CMK (cell line): ENCODE measurements at places on chromosomes 7 and 10.

DNA sequence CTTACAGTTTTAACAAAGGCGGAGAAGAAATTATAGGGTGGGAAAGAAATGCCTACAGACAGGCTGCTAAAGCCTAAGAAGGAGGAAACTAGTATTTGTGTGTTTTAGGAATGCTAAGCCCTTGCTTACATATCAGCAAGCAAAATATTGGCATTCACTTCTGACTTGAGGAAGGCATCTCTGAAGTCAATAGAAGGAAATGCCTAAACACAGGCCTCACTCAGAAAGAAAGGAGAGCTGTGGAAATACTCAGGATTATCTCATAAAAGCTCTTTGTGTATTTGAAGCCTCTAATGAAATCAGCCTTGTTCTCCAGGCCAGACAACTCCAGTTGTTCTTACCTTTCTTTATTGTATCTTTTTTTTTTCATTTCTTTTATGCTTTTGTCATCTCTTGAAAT lies 158.0 kb downstream of the AUTS2 start:
- DNase-seq: no peak

DNA sequence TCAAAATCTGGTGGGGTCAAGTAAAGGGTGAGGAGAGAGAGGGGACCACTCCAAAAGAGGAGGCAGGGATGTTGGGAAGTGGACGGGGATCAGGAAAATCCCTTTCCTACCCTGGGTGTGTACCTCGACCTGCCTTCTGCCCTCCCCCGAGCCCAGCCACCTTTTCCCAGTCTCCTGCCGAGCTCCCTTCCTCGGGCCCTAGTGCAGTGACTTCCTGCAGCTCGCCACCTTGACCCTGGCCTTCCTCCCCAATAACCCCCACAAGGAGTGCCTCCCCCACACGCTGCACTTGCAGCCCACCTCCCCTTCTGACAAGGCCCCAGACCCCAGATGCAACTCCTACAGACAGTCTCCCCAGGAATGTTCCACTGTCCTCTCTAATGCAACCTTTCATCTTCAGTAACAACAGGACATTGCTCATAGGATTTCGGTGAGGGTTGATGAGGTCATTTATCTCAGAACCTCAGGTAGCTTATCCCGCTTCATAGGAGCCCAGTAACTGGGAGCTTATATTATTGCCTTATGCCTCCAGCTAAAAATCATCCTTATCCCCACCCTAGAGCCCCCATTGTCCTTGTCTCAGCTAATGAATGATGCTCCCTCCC lies 90.1 kb downstream of the MKI67 start:
- DNase-seq: no peak

GRCh38 chr7:151987748-151988529 lies 31.7 kb downstream of the GALNTL5 start:
- DNase-seq: no peak

DNA sequence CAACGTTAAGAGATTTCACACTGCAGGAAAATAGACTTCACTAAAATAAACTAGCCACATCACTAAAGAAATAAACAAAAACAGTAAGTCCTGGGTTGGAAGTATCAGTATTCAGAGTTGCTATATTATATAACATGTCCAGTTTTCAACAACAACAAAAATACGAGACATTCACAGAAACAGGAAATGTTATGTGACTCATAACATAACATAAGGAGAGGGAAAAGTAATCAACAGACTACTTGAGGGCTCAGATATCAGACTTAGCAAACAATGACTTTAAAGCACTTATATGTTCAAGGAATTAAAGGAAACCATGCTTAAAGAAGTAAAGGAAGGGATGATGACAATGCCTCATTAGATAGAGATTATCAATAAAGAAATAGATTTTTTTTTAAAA lies 73.5 kb upstream of the MKLN1 start:
- no peak for DNase-seq

GRCh38 chr10:28396331-28396730 lies 93.5 kb upstream of the MPP7 start:
- no peak for DNase-seq

DNA sequence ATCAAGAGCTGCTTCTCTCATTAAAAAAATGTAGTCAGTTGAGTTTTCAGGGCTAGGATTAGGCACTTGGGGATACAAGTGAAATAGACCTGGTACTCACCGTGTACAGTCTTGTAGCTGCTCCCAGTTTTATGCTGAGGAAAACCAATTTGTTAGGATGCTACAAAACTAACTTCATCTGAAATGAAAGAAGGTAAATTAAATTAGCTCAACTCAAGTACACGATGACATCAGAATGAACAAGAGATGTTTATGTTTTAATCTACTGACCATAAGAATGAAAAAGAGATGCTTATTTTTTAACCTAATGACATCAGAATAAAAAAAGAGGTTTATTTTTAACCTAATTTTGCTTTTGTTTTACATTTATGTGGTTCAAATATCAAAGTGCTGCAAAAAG lies 73.7 kb downstream of the AP3M1 start:
- DNase-seq: no peak

DNA sequence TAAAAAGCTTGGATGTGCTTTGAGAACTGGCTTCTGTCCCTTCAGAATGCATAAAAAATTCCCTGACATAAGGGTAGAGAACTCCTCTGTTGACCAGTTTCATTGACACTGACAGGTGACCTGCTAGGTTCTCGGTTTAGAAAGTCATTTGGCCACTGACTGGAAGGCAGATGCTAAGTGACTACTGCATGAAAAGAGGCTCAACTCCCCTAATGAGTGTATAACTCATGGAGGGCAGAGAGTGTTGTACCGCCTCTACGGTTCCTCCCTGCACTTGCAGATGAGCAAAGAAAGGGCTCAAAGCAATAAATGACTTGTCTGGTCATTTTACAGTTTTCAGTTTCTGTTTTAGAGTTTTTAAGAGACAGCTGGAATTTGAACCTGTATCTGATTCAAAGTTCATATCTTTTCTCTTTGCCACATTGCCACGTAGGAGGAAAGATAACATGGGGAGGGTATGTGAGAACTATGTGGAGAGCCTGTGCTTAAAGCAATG lies 2.9 kb upstream of the FGL2 start:
- DNase-seq: no peak
